ENCODE measurements at places on chromosomes 5 and 9.
A peak's percentile ranks its signal among the peaks of the same experiment; 100 is the strongest.

DNA sequence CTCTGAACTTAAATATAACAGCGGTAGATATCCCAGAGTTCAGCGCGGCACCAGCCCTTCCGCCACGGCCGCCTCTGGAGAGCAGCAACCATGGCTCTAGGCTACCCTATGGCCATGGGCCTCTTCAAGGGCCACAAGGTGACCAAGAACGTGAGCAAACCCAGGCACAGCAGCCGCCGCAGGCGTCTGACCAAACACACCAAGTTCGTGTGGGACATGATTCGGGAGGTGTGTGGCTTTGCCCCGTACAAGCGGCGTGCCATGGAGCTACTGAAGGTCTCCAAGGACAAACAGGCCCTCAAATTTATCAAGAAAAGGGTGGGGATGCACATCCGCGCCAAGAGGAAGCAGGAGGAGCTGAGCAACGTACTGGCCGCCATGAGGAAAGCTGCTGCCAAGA is 229.0 kb downstream of the ACTL7B start:
- DNase-seq = no peak

- no peak for DNase-seq
Observed at GRCh38 chr5:172508471-172509404, 54.4 kb upstream of the SH3PXD2B start.

DNA sequence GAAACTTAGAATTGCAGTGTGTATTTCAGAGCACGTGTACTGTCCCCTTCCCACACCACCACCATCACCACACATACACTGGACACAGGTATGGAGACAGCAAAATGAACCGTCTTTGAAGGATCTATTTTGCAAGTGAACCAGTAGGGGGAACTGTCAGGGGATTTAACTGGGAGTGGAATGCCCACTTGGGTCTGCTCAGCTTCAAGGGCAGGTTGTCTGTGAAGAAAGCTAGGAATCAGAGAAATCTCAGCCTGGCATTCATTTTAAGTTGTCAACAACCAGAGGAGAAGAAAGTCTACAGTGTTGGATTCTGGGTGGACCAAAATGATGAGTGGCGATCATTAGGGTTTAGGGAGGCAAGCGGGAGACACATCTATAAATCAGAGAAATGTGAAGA is 147.0 kb downstream of the DCP2 start:
- DNase-seq = no peak

DNA sequence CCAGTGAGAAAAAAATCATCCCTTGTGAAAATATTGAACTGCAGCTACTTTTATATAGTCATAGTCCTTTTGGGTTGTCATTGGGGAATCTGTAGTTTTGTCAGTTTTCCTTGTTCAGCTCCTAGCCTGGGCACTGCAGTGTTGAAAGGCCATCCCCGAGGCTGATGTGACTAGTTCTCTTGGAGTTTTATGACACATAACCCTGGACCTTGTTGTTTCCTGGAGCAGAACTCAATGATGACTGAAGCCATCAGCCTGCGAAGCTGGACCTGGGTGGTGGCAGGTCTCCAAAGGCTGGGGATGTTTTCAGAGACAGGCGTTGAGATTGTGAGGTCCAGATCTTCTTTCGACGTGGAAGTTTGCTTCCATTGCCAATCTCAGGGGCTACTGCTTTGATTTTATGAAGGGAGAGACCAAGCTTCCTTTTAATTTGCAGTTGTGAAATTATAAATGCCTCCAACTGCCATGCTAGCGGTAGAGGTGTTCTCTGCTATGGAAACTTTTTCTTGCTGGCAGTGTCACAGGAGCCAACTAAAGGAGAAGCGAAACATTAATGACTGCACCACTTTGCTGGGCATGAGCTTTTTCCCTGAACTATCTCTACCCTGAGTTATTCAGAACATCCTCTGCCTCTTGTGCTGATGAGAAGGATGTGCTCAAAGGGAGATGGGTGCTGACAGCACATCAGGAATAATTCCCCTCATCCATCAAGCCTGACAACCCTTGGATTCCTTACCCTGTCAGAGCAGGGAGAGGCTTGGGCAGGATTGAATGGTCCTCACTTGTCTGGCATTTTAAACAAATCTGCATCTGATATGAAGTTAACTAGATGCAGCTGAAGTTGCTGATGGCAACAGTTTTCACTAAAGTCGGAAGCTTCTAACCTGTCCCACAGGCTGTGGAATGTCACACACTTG is 209.6 kb downstream of the MAST4 start:
- no peak for DNase-seq

- no peak for DNase-seq
Observed at GRCh38 chr5:61586096-61587084, 254.3 kb downstream of the ZSWIM6 start.

DNA sequence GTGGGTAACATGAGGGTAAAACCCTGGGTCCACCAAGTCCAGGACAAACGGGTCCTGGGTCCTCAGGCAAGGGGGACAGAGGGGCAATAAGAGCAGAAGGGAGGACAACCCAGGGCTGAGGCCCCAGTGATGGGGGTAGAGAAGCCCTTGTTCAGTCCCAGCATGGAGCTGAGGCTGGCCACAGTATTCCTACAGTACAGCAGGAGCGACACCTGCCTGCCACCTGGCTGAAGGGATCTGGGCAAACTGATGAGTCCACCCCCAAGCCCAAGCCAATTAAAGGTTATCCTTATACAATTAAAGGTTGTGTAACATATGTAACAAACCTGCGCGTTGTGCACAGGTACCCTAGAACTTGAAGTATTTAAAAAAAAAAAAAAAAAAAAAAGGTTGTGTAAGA is 97.7 kb upstream of the LRRTM2 start:
- DNase-seq = no peak

- no peak for DNase-seq
Observed at GRCh38 chr5:136011414-136012001, 17.3 kb upstream of the TGFBI start.

DNA sequence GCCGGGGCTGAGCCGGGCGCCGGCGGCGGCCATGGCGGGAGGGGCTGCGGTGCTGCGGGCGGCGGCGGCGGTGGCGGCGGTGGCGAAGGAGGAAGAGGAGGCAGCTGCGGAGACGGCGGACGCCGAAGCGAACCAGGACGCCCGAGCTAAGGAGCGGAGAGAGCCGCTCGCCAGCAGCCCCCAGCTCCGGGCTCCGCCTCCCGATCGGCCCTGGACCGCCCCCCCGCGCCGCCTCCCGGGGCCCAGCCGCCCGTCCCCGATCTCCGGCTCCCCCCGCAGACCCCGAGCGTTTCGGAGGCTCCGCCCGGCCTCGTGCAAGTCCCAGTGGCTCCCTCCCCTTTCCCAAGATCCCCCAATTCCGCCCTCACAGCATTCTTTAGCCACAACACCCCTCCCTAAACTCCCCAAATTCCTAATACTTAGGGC is at the start of gene ASTN2:
ASTN2 (minus strand) TSS at position 152 of the 426 bp plus-strand sequence; CDS start at position 33, 119 bp downstream.
- no peak for DNase-seq

GRCh38 chr5:78888580-78889368 is 96.3 kb downstream of the ARSB start:
- DNase-seq = no peak

DNA sequence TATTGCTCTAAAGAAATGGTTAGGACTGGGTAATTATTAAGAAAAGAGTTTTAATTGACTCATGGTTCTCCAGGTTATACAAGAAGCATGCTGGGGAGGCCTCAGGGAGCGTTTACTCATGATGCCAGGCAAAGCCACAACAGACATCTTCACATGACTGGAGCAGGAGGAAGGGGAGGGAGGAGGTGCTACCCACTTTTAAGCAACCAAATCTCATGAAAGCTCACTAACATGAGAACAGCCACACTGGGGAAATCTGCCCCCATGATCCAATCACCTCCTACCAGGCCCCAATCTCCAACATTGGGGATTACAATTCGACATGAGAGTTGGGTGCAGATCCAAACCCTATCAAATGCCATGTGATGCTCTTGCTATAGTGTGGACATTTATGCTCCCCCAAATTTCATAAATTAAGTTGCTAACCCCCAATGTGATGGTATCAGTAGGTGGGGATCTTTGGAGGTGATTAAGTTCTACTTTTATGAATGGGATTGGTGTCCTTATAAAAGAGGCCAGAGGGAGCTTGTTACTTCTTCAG is 773.6 kb upstream of the CDH10 start:
- DNase-seq = no peak

GRCh38 chr5:136276946-136277345 is 84.0 kb upstream of the SMIM32 start:
- DNase-seq = no peak

DNA sequence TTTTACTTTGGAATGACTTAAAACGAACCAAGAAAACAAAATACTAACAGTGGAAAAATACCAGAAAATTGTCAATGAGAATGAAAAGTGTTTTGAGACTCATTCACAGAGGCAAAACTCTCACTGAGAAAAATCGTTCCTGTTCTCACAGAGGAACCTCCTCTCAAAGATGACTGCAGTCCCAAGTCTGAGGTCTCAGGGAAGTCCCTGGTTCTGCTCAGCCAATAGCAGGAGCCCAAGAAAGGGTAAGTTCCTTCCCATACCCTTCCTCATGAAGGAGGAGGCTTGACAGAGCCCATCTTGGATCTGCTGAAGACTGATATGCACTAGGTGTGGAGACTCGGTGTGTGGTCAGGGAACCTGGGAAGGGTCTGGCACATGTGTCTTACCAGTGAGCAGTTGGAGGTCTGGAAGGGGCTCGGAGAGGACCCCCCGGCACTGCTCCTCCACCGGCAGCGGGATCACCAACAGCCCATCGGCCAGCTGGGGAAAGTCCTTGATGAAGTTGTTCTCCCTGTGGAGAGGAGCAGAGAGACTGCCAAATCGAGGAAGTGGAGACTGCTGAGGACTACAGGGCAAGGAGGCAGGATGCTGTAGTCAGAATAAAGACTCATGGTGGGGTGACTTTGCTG is 46.0 kb downstream of the TRIM32 start:
- DNase-seq = no peak

- DNase-seq = no peak
Observed at GRCh38 chr5:93674866-93675459, 66.4 kb downstream of the POU5F2 start.

GRCh38 chr5:53008751-53009150 is 19.6 kb downstream of the ITGA2 start:
- no peak for DNase-seq

GRCh38 chr5:119339965-119340364 is 15.9 kb upstream of the TNFAIP8 start:
- no peak for DNase-seq

- no peak for DNase-seq
Observed at GRCh38 chr9:8733131-8733954, 933.8 kb upstream of the DMAC1 start.

DNA sequence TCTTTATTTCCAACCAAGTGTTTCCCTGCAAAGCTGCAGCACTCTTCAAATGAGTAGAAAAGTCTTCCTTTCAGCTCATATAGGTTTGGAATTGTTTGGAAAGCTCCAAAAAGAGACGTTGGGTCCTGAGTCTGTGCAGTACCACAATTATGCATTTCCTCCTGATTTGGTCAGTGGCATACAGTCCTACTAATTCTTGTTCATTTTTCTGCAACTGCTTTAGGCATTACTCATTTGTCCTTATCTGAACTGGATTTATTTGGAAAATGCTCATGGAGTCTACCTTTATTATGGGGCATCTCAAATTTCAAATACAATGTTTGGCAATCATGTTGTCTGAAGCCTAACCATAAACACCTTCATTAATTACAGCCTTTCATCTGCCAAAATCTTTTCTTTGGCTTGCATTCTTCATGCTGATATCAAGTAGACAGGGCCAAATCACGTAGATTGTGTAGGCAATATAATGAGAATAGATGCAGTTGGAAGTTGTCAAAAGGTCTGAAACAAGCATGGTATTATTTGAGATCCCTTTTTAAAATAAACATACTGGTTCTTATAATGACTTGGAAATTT is 232.8 kb downstream of the TLE1 start:
- peak; percentile 61 for DNase-seq

GRCh38 chr9:74867483-74867882 is 20.2 kb downstream of the TRPM6 start:
- DNase-seq = no peak

DNA sequence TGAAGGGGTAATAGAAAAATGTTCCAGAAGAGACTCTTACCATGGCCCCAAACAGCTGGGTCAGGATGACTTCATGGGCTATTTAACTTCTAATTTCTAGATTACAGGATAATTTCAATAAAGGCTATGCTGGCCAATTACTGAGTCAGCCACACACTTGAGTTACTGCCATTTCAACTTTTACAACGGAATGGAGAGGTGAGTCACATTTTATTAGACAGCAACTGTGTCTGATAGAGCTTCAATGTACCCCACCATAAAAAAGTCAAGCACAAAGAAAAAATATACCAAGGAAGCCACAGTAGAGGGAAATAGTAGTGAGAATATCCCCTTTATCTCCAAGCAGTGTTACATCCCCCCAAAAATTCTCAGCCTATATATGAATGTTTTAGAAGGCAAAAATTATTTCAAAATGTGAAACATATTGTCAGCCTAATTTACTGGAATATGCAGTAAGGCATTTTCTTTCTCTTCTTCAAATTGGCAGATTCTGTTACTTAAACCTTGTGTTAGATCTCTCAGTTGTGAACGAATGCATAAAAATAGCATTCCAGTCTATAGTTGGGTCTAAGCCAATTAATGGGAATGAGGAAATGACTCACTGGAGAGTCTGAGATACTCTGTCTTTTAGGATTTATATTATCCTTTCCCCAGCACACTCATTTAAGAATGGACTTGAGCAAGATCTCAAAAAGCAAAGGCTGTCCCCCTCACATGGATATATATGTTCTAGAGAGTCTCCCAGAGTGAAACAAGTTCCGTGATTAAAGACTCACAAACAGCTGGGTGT is 47.1 kb upstream of the RAI14 start:
- peak; percentile 95 for DNase-seq

DNA sequence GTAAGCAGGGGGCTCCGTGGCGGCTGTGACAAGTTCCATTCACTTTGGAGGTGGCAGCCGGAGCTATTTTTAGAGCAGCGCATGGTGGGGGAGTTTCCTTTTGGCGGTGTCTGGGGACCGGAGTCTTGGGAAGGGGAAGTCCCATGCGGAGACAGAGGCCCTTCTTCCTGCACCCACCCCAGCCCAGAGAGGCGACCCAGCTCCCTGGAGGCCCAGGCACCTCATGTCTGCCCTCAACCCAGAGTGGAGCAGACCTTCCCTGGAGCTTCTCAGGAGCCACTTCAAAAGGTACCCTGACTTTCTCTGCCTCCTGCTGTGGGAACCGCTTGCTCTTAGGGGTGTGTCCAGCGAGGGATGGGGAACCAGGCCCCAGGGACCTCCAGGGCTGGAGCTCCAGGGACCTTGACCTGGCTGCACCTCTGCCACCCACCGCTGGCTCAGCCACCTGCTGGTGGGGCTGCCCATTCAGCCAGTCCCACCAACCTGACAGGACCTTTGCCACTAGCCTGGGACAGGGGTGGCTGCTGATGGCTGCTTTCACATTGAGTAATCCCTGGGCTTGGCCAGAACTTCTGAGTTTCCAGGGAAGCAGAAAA is 34.1 kb downstream of the NEK6 start:
- no peak for DNase-seq

GRCh38 chr5:43315682-43316081 is 2.5 kb upstream of the HMGCS1 start:
- DNase-seq = no peak

- DNase-seq = no peak
Observed at GRCh38 chr5:30042677-30043076, 1150.8 kb upstream of the CDH6 start.

- no peak for DNase-seq
Observed at GRCh38 chr9:126722922-126723806, 81.7 kb upstream of the ZBTB43 start.

Measured in HS-5 (cell line).